Mononuclear cell (primary cell): ENCODE measurements at places on chromosomes 2 and 18. TPM values are rescaled to one million over a fixed set of nuclear protein-coding genes. Genes with fewer than 3 reads are reported as not detected.

Gene TFCP2L1
- 0.10 TPM for total RNA-seq

Gene STARD6
- total RNA-seq, result not detected

Gene CCDC93
- total RNA-seq, result 69.5 TPM

Gene UGT1A9
- total RNA-seq, result not detected
